ENCODE measurements at places on chromosomes 11 and 22.

DNA sequence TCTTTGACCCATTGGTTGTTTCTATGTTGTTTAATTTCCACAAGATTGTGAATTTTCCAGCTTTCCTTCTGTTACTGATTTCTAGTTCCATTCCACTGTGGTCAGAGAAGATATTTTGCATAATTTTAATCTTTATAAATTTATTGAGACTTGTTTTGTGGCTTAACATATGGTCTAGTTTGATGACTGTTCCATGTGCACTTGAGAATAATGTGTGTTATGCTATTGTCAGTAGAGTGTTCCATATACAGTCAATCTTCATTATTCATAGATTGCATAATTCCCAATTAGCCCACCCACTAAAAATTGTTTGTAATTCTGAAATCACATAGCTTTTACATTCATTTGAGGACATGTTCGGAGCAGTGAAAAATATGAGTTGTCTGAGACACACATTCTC is 346.1 kb upstream of the DDI1 start:
- DNase-seq = no peak

DNA sequence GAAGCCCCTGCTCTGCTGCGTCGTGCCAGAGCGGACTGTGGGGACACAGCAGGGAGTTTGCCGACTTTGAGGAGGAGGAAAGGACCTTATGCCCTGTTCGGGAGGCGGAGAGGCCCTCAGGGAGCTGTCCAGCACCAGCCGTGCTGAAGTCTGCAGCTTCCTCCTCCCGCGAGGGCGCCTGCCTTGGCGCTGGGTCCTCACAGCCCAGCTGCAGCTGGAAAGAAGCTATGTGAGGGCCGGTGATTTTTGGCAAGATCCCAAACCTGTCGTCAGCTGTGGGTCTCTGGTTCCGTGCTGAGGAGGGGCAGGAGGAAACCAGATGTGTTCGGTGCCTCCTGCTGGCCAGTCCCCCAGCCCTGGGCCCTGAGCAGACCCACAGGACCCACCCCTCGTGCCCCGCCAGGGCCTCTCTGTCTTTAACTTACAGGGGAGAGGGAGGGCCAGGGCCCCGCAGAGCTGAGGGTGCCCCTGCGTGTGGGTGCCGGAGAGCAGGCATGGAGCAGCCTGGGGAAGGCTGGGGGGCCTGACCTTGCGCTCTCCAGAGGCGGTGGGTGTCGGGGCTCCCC is 12.0 kb downstream of the BRSK2 start:
- no peak for DNase-seq

GRCh38 chr11:81707881-81708280 is 1025.8 kb downstream of the FAM181B start:
- no peak for DNase-seq

- DNase-seq = no peak
Observed at GRCh38 chr11:102423936-102424335, 28.6 kb downstream of the TMEM123 start.

DNA sequence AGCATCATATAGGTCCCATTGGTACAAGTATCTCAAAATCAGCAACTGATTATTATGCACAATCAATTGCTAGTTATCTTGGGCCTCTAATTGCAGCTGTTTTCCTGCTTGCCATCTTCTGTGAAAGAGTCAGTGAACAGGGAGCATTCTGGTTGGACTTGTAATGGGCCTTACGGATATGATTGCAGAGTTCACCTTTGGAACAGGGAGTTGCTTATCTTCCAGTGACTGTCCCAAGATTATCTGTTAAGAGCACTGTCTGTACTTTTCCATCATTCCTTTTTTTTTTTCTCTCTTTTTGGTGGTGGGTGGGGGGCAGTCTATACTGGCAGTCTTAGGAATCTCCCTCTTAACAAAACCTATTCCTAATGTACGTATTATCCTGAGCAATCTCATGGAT is 17.8 kb downstream of the OR8G5 start:
- no peak for DNase-seq

- no peak for DNase-seq
Observed at GRCh38 chr11:103942646-103943045, 93.8 kb upstream of the DDI1 start.

DNA sequence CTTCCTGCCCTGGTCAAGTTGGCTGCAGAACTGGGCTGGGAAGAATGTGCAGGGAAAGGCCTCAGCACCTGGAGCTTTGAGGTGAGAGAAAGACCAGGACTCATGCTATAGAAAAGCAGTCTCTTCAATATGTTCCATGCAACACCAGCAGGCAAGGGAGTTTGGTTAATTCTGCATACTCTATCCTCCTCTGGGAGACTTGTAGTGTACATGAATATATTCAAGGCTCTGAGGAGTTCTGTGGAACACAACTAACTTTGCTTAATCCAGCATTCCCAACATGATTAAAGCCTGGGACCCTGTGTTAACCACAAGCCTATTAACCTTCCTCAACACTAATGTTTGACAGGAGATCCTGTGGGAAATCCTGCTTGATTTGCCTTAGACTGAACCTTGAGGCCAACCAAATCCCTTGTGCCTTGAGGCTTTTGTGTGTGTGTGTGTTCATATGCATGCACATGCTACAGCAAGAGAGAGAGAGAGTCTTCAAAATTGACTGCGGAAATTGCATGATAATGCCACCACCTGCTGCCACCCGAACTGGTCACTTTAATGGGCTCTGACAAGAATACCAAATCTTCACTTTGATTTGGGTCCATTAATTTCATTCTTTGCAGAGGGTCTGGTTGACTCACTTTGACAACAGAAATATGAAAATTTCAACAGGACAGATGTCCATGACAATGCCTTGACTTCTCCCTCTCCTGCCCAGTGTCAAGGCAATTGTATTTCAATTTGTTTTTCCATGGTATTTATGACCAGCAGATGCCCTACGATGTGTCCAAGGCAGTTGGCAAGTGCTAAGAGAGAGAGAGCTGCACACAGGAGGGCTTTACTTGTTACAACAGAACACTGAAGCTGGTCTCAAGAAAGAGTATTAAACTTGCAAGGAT is 238.2 kb upstream of the ZBED5 start:
- no peak for DNase-seq

DNA sequence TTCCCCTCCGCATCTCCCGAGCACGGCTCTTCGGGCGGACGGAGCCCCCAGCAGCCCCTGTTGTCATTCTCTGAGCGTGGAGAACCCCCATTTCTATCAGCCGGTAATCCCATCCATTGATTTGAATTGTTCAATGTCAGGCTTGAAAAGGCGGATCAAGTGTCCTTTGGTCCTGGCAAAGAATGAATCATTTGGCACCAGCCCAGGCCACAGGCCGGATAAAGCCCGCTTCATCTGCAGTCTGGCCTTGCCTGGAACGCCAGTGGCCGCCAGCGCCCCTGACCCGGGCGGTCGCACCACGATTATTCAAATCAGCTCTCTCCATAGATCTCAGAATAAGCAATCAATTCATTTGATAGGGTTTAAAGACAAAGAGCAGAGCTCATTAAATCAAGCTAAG is 188.9 kb downstream of the BRD1 start:
- no peak for DNase-seq

DNA sequence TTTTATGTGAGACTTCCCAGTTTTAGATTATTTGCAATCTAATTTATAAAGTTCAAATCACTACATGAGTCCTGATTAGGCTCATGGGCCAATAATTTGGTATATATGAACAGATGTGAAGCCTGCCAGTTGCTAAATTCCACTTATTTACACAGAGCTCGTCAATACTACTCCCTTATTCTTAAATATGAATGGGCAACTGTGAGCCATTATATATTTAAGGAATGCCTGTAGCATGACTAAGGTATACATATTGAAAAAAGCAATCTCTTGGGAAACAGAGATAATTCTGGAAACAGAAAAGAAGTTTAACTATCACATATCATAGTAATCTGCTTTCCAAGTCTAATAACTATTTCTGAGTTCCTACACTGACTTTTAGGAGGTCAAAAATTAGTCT is 27.0 kb downstream of the RBMXL2 start:
- no peak for DNase-seq

- DNase-seq = no peak
Observed at GRCh38 chr11:16611926-16612565, 126.4 kb upstream of the C11orf58 start.

DNA sequence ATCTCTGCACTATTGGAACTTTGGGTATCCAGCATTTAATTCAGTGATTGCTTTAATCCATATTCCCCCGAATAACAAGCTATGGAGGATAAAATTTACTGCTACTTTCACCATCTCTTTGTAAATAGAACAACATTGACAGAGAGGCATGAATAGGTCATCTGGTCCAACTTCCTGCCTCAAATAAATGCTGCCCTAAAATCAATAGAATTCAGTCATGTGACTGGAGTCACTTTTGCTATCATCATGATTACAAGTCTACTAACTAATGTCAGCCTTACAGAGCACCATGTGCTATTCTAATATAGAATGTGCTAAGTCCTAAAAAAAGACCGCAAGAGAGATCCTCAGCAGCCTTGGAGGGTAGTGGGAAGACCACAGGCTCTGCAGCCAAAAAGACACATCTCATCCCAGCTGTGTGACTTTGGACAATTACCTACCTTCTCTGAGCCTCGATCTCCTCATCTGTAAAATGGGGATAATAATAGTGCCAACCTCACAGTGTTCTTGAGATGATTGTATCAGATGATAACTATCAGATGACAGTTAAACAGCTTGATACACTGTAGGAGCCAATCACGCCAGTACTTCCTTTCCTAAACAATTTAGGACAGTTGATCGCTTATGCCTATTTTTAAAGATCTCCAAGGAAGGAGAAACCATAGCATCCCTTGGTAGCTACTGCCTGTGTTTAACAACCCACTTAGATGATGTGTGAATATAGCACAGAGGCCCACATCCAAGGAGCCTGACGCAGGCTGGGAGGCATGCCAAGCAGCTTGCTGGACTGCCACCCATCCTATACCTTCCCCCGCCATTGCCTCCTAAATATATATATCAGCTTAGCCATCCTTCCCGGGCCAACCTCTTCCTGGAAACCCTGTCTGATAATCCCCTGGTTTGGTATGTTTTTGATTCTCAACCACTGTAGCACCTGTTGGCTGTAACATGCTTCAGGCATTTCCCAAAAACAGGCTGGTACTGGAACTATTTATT is 77.3 kb upstream of the PHF21A start:
- DNase-seq = no peak

GRCh38 chr11:5923427-5923776 is 18.6 kb upstream of the OR56A3 start:
- DNase-seq = no peak

DNA sequence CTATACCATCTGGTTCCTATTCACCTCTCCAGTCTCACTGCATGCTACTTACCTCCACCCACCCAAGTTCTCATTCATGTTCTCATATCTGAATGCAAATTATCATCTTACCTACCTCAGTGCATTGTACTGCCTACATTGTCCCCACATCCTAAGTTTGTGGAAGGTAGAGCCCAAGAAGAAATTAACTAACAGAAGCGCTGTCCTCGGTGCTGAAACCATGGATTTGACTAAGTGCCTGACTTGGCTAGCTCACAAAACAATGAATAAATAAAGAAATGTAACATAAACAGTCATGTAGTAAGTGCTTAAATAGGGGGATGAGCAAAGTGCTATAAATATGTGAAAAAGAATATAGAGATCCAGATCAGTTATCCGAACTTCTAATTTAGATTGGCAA is 63.2 kb downstream of the GRIA4 start:
- DNase-seq = no peak

DNA sequence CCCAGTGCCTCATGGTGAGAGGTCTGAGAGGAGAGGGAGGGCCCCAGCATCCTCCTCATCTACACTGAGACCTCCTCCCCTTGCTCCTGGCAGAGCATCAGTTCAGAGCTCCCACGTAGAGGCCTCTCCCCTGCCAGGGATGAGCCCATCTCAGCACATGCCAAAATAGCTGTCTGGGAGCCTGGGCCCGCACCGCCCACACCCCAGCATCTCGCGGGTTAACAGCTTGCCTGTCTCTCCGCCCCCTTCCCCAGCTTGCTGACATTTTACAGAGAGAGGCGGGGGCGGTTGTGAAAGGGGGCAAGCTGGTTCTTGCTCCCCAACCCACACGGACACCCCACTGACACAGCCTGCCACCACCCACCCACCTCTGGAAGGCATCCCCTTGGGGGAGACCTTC is 6.4 kb downstream of the DGKZ start:
- DNase-seq = no peak

GRCh38 chr11:18836417-18836816 is 44.8 kb upstream of the PTPN5 start:
- no peak for DNase-seq

GRCh38 chr11:118358071-118358470 is 1.3 kb upstream of the UBE4A start:
- no peak for DNase-seq

- no peak for DNase-seq
Observed at GRCh38 chr11:14411818-14412217, 52.8 kb upstream of the RRAS2 start.

DNA sequence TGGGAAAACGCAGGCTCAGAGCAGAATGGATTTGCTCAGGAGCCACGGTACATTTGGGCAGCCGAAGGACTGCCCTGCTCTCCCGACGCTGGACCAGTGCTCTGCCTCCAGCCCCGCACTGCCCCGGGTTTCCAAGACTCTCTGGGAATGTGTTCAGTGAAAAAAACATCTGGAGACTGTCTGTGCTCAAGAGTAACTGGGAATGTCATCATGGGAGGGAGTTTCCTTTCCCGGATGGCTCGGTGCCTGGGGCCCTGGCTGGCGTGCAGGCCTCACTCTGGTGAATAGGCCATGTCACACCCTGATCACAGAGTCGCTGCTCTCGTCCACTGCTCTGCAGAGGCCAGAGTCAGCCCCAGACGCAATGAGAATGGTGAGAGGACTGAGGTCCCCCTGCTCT is 9.8 kb upstream of the APOL6 start:
- DNase-seq = no peak

DNA sequence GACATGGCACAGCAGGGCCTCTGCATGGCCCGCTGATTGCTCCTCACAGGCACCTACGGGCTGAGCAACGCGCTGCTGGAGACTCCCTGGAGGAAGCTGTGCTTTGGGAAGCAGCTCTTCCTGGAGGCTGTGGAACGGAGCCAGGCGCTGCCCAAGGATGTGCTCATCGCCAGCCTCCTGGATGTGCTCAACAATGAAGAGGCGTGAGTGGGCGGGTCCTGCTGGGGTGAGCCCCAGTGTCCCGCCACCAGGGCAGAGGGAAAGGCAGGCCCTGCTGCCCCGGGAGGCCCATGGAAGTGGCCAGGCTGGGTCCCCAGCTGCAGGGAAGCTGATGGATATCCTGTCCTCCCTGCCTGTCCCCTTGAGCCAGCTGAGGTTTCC is 18.6 kb upstream of the DGCR8 start:
- DNase-seq = no peak

DNA sequence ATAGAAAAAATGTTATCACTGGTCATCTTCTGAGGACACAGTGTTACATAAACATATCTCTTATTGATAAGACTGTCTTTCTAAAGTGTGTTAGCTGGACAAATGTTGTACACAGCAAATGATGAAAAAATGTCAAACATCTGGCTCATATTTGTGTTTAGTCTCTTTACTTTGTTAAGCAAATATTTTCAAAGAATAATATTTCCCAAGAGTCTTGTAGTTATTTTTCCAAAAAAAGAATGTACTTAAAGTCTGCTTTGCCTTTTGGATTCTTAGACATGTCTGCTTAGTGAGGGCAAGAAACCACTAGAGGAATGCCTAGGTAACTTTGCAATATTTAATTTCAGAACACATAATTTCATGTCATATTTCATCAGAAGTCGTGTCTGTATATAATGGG is 23.9 kb upstream of the CCDC179 start:
- DNase-seq = no peak

- peak; percentile 38 for DNase-seq
Observed at GRCh38 chr11:61787928-61788491, 4.4 kb downstream of the TMEM258 start.

GRCh38 chr11:79196950-79197349 is 243.9 kb downstream of the TENM4 start:
- DNase-seq = no peak

All from NCI-H1694 (cell line).